ENCODE measurements at places on chromosomes 1 and 21. TPM values are rescaled to one million over a fixed set of nuclear protein-coding genes. Genes with fewer than 3 reads are reported as not detected.

Gene AVPR1B
- not detected for total RNA-seq

DNA sequence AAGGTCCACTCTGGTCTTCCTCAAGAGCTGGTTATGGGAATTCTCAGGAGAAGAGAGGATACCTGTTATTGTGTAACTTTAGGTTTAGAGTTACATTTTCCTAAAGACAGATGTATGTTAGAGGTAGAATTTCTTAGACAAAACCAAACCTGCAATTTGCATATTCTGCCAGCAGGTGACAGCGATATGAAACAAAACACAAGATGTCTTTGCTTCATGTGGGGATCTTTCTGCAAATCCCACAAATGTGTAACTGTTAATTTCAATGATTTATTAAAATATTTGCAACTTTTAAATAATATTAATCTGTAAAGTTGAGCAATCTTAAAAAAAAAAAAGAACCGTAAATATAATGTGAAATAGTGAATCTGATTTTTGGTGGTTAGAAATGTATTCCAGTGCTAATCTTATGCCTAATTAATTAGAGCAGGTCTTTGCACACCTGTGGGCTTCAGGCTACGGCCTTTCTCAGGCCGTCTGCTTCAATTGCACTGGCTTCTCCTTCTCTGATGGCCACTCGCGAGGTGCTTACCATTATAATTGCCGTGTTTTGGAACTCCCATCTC lies 33.4 kb downstream of the FAM78B start:
- ATAC-seq: no peak

Gene LHX8
- not detected for total RNA-seq

DNA sequence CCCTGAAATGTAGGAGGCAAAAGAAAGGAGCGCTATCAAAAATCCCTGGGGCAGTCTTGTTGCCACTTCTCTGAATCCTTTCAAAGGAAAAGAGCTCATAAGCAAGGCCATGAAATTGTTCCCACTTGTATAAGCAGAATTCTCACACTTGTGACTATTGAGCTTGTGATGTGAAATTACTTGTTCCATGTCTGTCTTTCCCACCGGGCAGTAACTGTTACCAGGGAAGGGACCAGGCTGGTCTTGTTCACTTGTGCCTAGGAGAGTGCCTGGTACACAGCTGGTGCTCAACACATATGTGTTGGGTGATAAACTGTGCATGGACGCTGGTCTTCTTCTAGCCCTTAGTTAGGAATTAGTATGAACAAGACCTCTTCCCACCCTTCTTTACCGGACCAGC lies 150.6 kb downstream of the CDC7 start:
- peak; percentile 3 for ATAC-seq

DNA sequence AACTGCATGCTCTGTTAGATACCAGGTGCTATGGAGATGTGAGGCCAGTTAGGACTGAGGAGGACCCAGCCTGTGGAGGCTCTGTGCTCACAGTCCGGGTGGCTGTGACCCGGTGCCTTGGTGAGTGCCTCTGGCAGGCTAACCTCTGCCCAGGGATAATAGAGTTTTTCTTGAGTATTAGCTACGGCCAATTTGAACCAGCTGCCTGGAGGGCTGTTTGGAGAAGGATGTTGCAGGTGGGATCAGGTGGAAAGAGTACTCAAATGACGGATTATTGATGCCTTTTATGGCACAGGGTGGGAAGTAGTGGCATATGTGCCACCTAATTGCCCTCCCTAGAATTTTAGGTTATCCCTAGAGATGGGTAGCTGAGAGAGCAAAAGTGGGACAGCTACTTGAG lies 182.7 kb downstream of the GRIK3 start:
- no peak for ATAC-seq

- ATAC-seq: no peak
Measured at GRCh38 chr1:46723901-46724300, 5.0 kb upstream of the EFCAB14 start.

- no peak for ATAC-seq
Measured at GRCh38 chr1:53942127-53942957, 3.2 kb downstream of the IFT25 start.

- ATAC-seq: peak; percentile 26
Measured at GRCh38 chr1:114097109-114097508, 56.6 kb downstream of the SYT6 start.

GRCh38 chr1:2589431-2590232 lies 3.1 kb downstream of the PRXL2B start:
- no peak for ATAC-seq

DNA sequence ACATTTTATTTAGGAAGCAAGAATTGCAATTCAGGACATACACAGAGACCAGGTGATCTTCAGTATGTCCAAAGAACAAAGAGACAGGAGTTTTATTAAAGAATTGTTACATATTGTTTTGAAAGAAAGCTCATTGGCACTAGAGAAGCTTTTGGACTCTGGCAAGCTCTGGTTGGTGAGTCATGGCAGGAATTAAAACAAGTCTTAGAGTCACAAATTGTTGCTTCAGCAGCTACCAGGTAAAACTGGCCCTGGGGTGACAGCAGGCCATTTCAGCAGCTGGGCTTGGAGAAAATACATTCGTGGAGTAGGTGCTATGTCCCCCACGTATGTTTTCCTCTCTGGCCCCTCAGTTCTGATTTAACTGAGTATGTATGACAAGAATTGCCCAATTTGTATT lies 58.8 kb downstream of the MAP3K21 start:
- no peak for ATAC-seq

- ATAC-seq: peak; percentile 88
Measured at GRCh38 chr1:218447010-218447689, 102.0 kb downstream of the TGFB2 start.

DNA sequence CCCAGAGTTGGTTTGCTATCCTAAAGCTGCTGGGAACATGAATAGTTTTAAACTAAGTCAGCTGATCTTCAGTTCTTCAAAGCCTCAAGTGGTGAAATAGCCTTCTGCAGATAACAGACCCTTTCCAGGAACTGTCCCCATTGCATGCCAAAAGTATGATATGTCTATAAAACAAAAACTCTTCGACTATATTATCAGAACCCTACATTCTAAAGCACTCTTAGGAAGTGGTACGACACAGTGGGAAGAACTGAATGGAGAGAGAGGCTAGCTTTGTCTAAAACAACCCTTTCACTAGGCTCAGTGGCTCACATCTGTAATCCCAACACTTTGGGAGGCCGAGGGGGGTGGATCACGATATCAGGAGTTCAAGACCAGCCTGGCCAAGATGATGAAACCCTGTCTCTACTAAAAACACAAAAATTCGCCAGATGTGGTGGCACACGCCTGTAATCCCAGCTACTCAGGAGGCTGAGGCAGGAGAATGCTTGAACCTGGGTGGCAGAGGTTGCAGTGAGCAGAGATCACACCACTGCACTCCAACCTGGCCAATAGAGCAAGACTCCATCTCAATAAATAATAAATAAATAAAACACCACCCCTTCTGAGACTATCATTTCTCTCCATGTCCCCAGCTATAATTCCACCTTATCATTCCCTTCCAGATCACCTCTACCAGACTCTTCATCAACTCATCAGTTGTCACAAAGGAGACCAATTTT lies 2.2 kb upstream of the FRRS1 start:
- ATAC-seq: no peak

Gene RGS1
- total RNA-seq: 17.2 TPM

- ATAC-seq: peak; percentile 77
Measured at GRCh38 chr1:99264201-99265021, at the start of gene PLPPR4. PLPPR4 (plus strand) TSS chr1:99264492; CDS start chr1:99264594, 102 bp downstream.

Gene VCAM1
- total RNA-seq: 13.7 TPM

DNA sequence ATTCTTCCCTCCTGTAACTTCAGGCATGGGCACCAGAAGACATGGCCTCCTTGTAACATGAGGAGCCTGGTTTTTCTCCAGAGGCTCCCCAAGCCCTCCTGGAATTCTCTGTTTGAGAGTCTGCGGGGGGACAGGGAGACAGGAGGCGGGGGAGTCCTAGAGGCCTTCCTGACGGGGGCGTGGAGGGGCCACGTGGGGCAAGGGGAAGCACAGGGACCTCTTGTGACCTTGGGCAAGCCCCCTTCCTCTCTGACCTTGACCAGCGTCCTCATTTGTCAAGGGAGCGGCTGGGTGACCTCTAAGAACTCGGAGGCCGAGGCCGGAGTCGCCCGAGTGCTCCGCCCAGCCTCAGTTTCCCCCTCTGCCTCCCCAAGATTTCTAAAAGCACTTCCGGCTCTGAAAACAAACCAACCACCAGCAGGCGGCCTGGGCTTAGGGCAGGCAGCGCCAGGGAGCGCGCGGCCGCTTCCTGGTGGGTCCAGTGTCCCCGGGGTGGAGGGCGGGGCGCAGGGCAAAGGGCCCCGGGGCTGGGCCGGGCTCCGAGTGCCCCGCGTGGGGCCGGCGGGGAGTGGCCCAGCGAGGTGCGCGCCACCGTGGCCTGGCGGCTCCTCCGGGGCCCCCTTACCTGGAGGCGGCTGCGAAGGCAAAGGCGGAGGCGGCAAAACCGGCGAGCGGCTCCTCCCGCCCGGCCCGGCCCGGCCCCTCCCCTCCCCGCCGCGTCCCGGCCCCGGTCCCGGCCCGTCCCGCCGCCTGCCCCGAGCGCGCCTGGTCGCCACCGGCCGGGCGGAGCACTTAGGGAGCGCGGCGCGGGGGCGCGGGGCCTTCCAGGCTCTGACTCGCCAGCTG lies at the start of gene TMCO4:
Gene TMCO4 (minus strand): TSS at position 687 of the 846 bp plus-strand sequence. CDS start 19,158 bp downstream, outside the sequence.
- peak; percentile 86 for ATAC-seq

- no peak for ATAC-seq
Measured at GRCh38 chr1:169563019-169563615, 23.2 kb downstream of the F5 start.

GRCh38 chr1:43307458-43308158 lies 6.8 kb downstream of the TIE1 start:
- ATAC-seq: no peak

Gene PRAMEF9
- total RNA-seq: not detected

DNA sequence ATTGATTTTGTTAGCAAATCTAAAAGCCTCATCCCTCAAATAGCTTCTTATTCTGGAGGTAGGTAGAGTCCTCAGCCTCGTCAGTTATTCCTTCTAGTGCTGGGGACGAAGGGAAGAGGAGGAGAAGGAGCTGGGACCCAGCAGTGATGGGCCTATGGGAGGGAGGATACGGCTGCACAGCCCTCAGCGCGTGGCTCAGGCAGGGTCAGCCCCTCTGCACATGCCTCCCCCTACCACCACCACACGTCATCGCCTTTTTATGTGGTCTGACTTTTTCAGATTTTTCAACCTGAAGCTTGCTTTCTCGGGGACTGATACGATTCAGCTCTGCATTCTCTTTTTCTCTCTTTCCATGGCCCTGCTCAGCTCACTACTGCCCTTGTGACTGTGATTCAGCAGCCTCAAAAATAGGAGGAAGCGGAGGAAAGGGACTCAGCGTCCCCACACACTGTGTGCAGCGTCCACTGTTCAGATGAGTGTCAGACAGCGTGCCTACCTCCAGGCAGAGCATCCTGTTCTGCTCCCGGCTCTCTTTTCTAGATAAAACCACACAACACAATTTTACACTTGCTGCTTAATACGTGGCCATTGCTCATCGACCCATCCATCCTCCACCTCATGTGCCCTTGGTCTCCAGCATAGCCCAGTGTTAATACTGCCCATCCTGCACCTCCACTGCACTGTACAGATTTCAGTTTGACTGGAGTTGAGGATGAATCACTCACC lies 827 bp downstream of the OR2B11 start:
- no peak for ATAC-seq

GRCh38 chr1:77687519-77687906 lies 5.1 kb upstream of the ZZZ3 start:
- no peak for ATAC-seq

DNA sequence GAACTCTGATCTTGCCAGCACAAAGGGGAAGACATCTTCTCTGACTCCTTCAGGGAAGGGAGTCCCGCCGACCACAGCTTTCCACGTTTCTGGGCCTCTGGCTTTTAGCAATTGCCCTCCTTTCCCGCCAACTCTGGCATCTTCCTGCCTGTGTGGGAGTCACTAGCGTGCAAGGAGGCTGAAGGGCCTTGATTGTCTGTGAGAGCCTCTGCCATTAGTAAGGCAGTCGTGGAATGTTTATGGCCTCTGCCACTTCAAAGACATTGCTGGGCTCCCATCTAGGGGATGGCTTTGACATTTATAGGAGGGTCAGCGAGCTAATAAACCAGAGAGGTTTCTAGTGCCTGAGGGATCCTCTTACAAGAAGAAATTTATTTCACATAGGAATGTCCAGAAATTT lies 14.3 kb upstream of the PROK1 start:
- ATAC-seq: no peak

Gene IFI44L
- 4.7 TPM for total RNA-seq

Gene AIRE
- total RNA-seq: not detected
